ENCODE measurements at places on chromosomes 2 and 18.

GRCh38 chr2:225597911-225598310, 198.4 kb downstream of the NYAP2 start:
- DNase-seq = no peak

DNA sequence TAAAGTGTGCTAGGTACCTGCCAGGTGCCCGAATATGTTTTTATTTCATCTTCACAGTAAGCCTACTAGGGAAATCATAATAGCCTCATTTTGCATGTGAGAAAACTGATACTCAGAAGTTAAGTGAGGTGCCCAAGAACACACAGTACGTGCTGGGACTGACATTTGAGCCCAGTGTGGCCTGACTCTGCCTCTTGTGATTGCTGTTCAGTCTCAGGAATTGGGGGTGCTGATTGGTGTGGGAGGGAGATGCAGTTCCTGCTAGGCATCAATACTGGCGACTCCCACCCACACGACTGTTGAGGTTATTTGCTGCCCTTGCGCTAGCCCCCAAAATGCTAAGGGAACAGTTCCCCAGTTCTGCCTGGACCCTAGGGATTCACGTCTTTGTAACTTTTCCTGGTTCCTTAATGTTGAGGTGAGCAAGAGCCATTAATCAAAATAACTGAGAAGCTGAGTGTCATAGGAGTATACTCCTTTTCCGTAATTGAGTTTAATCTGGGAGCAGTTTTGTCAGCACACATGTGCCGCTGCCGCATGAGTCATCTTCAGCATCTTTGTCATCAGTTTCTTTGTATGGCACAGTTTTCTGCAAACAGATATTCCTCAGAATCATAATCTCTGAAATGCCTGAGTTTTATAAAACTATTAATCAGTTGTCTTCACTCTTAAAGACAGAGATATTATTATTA, 120.7 kb downstream of the NCK2 start:
- no peak for DNase-seq

GRCh38 chr2:214542866-214543265, 132.0 kb downstream of the VWC2L start:
- no peak for DNase-seq

GRCh38 chr18:47095810-47096209, 54.5 kb downstream of the HDHD2 start:
- no peak for DNase-seq

DNA sequence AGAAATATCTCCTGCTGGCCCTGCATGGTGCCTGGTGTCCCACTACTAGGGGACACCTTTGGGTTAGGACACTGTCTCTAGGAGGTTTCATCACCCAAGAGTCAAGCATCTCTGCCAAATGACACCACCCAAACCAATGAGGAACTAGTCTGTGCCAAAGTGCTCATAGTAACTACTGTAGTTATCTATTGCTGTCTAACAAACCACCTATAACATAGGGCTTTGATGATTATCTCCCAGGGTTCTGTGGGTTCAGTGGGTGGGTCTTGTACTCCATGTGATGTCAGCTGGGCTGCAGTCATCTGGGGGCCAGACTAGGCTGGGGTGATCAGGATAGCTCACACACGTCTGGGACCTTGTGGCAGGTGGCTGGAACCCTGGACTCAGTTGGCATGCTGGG, 59.8 kb downstream of the EPAS1 start:
- DNase-seq = no peak

DNA sequence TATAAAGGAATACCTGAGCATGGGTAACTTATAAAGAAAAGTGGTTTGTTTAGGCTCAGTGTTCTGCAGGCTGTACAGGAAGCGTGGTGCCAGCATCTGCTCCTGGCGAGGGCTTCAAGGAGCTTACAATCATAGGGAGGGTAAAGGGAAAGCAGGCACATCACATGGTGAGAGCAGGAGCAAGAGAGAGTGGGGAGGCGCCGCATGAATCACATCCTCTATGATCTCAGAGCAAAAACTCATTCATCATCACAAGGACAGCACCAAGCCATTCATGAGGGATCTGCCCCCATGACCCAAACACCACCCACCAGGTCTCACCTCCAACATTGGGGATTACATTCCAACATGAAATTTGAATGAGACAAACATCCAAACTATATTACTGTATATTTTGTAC, 32.5 kb downstream of the R3HDM1 start:
- DNase-seq = no peak

DNA sequence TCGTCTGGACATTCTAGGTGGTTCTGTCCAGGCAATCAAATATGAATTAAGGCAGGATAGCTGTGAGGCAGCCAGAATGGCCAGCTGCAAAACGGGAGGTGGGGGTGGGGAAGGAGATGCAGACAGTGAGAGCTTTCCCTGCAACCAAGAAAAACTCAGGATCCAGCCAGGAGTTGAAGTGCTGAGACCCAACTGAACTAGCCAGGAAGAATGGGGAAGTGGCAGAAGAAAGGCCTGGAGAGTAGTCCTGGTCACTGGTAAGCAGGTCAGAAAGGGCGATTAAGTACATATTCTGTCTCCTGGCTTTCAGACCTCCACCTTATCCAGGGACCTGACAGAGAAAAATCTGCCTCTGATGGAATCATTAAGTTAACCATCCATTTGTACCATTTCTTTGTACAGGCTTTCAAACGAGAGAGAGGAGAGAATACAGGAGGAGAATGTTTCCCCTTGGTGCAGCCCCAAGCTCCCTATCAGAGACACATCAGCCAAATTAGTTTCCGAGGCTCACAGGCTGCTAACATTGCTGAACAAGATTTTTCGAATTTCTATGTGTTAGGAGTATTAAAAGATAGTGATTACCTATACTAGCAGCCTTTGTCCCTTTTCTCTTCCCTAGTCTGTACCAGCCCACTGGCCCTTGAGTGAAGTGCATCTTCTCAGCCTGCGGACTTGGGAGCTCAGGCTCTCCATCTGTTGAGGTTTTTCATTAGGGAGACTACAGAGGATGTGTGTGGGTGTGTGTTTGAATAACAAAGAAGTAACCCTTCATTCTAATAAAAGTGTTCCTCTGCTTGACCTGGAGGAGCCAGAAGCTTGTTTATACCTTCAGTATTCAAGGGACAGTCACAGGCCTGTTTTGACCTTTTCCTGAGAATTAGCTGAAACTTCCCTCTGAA, 12.5 kb upstream of the HOXD1 start:
- DNase-seq = no peak
